Activated CD4-positive, alpha-beta memory T cell treated with anti-CD3 and anti-CD28 coated beads, Interleukin-2, amount 10 ng/mL, durations not matched to agents 7 days and 5 days (primary cell): ENCODE measurements at places on chromosomes 3 and 15. TPM values are rescaled to one million over a fixed set of nuclear protein-coding genes. Genes with fewer than 3 reads are reported as not detected.

Gene XCR1
- not detected for total RNA-seq

GRCh38 chr15:77476995-77477394 lies 56.3 kb downstream of the HMG20A start:
- no peaks in the 10 kb centered on the region for H3K27me3 ChIP-seq
- DNase-seq = no peak
- no peak overlapping the region for H3K4me3 ChIP-seq
- H3K36me3 ChIP-seq = peaks cover 37% of the 10 kb centered on the region

Gene ALDH1A3
- total RNA-seq = not detected

Gene RASGRP1
- 208 TPM for total RNA-seq

GRCh38 chr3:53571264-53571663 lies 76.9 kb downstream of the CACNA1D start:
- H3K27ac ChIP-seq = no peak overlapping the region
- no peak for DNase-seq
- H3K27me3 ChIP-seq = peaks cover 15% of the 10 kb centered on the region
- H3K4me3 ChIP-seq = no peak overlapping the region

Gene ARL14
- not detected for total RNA-seq

Gene KCNAB1
- total RNA-seq = not detected

GRCh38 chr3:12730506-12731242 lies 28.4 kb downstream of the TMEM40 start:
- peaks cover 2% of the 10 kb centered on the region for H3K27me3 ChIP-seq
- H3K4me1 ChIP-seq = no peaks in the 10 kb centered on the region
- H3K4me3 ChIP-seq = no peak overlapping the region
- no peak overlapping the region for H3K27ac ChIP-seq

- H3K27me3 ChIP-seq = no peaks in the 10 kb centered on the region
- no peak overlapping the region for H3K27ac ChIP-seq
- H3K4me3 ChIP-seq = no peak overlapping the region
- no peaks in the 10 kb centered on the region for H3K4me1 ChIP-seq
These were observed 405.1 kb upstream of the NECTIN3 start for GRCh38 chr3:110666495-110666894.

Gene LSAMP
- not detected for total RNA-seq

- no peaks in the 10 kb centered on the region for H3K36me3 ChIP-seq
- DNase-seq = no peak
- no peak overlapping the region for H3K27ac ChIP-seq
- no peaks in the 10 kb centered on the region for H3K4me1 ChIP-seq
- H3K4me3 ChIP-seq = no peak overlapping the region
- H3K27me3 ChIP-seq = no peaks in the 10 kb centered on the region
These were observed 406.6 kb upstream of the DPPA4 start for GRCh38 chr3:109743981-109744380.

DNA sequence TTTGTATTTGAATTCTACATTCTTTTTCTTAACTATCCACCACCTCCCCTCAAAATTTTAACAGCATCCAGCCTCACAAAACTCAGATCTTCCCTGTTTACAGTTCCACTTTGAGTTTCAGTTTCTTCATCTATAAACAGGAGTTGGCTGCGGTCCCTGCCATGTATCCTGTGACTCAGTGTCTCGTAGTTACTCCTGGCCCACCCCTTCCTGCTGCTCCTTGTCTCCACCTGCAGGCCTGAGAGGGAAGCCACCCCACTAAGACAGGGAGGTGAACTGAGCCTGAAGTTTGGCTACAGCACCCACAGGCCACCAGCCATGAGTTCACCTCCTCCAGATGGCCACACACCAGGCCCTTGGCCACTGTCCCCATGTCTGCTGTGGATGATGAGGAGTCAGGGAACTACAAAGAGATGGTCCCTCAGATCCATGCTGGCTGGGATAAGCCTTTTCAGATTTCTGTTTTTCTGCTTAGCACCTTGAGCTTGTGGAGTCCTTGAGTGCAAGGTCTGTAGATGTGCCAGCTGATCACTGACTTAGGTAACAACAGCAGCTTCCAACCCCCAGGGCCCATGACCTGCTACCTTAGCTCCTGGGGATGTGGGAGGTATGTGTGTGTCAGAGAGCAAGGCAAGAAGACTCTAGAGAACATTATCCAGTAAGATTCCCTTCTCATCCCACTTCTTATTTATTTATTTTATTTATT lies 37.5 kb downstream of the CD86 start:
- H3K36me3 ChIP-seq = peaks cover 39% of the 10 kb centered on the region
- peak overlapping the region; percentile 96 for H3K27ac ChIP-seq
- H3K27me3 ChIP-seq = no peaks in the 10 kb centered on the region

Gene SIDT1
- total RNA-seq = 25.5 TPM

- H3K27me3 ChIP-seq = no peaks in the 10 kb centered on the region
- H3K4me3 ChIP-seq = no peak overlapping the region
- H3K4me1 ChIP-seq = no peaks in the 10 kb centered on the region
- DNase-seq = no peak
These were observed 307.6 kb upstream of the SLITRK3 start for GRCh38 chr3:165503825-165504224.

GRCh38 chr3:74121761-74122160 lies 492.7 kb downstream of the CNTN3 start:
- H3K27me3 ChIP-seq = no peaks in the 10 kb centered on the region
- no peak overlapping the region for H3K27ac ChIP-seq
- H3K4me1 ChIP-seq = no peaks in the 10 kb centered on the region
- no peak overlapping the region for H3K4me3 ChIP-seq
- no peaks in the 10 kb centered on the region for H3K36me3 ChIP-seq

DNA sequence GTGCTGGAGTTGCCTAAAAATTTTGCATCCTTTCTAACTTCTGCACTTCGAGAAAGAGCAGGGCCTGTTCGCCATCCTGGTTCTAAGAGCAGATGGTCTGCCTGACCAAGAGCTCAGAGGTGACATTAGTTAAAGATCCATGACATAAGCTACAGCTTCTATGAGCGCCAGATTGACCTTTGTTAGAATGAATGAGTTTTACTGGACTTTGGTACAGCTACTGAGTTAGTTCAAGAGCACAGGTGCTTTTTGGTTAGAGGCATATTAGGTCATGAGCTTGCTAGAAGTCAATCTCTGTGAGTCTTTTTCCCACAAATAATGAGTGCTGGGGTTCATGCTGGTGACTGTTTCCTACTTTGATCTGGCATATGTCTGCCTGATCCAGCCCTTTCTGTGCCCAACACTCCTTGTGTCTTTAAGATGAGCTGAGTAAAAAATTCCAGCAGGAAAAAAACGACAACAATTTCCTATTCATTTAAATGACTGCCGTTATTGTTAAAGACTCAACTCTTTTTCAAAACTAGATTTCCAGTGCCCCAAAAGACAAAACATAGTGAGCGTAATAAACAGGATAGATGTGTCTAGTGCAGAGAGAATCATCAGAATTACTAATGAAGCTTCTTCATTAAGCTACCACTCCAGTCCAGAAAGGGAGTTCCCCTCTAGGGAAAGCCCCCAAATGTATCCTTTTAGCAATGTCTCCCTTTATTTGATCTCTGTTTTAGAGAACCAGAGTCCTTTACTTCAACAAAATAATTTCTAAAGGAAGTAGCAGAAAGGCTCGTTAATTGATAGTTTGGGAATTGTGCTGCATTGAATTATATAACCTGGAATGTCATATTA lies 152.9 kb downstream of the SLCO3A1 start:
- H3K27me3 ChIP-seq = no peaks in the 10 kb centered on the region
- peaks cover 33% of the 10 kb centered on the region for H3K4me1 ChIP-seq
- no peaks in the 10 kb centered on the region for H3K36me3 ChIP-seq
- DNase-seq = no peak
- no peak overlapping the region for H3K27ac ChIP-seq

Gene FYCO1
- 22.6 TPM for total RNA-seq

DNA sequence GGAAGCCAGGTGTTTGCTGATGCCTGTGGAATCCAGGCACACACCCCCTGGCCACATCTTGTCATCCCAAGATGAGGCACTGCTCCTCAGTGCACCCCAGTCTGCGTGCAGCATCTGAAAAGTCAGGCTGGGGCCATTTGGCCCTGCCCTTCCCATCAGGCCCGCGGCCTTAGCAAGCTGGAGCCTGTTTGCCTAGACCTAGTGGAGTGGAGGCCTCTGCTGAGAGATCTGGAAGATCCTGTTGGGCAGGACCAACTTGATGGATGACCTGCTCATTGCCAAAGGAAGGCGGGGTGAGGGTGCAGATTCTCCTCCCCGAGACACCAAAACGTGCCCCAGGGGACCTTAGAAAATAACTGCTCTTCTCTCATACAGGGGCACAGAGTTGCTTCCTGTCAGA lies 220.2 kb downstream of the SHQ1 start:
- no peak for DNase-seq
- peak overlapping the region; percentile 80 for H3K27ac ChIP-seq
- H3K4me1 ChIP-seq = peaks cover 36% of the 10 kb centered on the region
- H3K27me3 ChIP-seq = no peaks in the 10 kb centered on the region

Gene WDR93
- not detected for total RNA-seq

Gene LYZL4
- not detected for total RNA-seq

DNA sequence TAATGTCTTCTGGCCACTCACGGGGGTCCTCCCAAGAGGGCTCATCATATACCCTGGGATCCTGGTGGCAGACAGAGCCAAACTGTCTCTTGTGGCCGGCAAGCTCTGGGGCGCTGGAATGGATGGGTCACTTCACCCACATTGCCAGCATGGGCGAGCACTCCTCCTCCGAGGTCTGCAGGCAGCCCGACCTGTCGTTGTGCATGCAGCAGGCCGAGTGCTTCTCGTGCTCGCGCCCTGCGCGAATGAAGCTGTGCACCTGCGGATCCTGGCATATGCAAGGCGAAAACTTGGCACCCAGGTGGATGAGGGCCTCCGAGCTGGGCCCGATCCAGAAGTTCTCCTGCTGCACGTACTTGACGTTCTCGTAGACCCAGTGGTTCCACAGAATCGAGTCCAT lies 33.6 kb upstream of the GRIP2 start:
- H3K27ac ChIP-seq = no peak overlapping the region
- H3K36me3 ChIP-seq = no peaks in the 10 kb centered on the region
- no peak for DNase-seq
- peaks cover 10% of the 10 kb centered on the region for H3K27me3 ChIP-seq
- H3K4me1 ChIP-seq = peaks cover 5% of the 10 kb centered on the region

DNA sequence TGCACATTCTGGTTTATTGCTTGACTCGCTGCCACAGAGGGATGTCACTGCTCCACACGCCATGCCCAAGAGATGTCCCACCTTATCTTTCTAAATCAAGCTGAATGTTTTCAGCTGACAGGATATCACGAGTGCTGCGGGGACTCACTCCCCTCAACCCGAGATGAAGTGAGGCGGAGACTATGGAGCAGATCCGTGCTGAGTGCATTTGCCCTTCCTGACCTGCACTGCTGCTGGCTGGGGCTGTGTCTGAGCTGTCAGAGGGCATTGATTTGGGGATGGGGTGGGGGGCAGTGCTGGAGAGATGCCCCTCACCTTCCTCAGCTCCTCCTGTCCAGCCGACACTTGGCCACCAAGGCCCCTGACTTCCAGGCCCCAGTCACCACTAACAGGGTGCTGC lies 40.5 kb upstream of the CSPG4 start:
- H3K36me3 ChIP-seq = no peaks in the 10 kb centered on the region
- no peak overlapping the region for H3K27ac ChIP-seq
- DNase-seq = no peak
- no peak overlapping the region for H3K4me3 ChIP-seq
- peaks cover 6% of the 10 kb centered on the region for H3K27me3 ChIP-seq

Gene WDR82
- total RNA-seq = 131 TPM

GRCh38 chr15:36761132-36761847 lies 181.9 kb downstream of the CDIN1 start:
- peaks cover 2% of the 10 kb centered on the region for H3K4me1 ChIP-seq
- H3K4me3 ChIP-seq = no peak overlapping the region
- no peak for DNase-seq
- no peaks in the 10 kb centered on the region for H3K36me3 ChIP-seq
- no peak overlapping the region for H3K27ac ChIP-seq
- H3K27me3 ChIP-seq = no peaks in the 10 kb centered on the region

DNA sequence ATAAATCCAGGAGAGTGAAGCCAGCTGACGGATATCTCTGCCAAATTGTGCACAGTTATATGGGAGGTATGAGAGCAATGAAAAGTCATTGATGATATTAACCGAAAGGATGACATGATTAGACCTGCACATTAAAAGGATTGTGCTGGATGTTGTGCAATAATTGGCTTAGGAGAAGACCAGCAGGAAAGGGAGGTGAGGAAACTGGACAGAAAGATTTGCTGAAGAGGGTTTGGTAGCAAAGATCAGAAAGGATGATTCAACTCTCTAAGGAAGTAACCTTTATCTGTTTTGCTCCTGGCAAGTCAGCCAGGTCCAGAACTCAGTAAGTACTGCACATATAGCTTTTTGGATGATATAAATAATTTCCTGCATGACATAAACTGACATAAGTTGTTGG lies 704.7 kb downstream of the GRM7 start:
- H3K36me3 ChIP-seq = no peaks in the 10 kb centered on the region
- H3K27me3 ChIP-seq = no peaks in the 10 kb centered on the region
- H3K27ac ChIP-seq = no peak overlapping the region
- no peak for DNase-seq

- no peaks in the 10 kb centered on the region for H3K36me3 ChIP-seq
- H3K4me1 ChIP-seq = peaks cover 17% of the 10 kb centered on the region
These were observed 24.2 kb downstream of the LOXL1 start for GRCh38 chr15:73950479-73950830.

Gene STXBP5L
- not detected for total RNA-seq

- no peaks in the 10 kb centered on the region for H3K27me3 ChIP-seq
- H3K4me3 ChIP-seq = no peak overlapping the region
- peaks cover 14% of the 10 kb centered on the region for H3K4me1 ChIP-seq
- no peak for DNase-seq
- no peak overlapping the region for H3K27ac ChIP-seq
These were observed 267.3 kb downstream of the LPP start for GRCh38 chr3:188421151-188421821.

DNA sequence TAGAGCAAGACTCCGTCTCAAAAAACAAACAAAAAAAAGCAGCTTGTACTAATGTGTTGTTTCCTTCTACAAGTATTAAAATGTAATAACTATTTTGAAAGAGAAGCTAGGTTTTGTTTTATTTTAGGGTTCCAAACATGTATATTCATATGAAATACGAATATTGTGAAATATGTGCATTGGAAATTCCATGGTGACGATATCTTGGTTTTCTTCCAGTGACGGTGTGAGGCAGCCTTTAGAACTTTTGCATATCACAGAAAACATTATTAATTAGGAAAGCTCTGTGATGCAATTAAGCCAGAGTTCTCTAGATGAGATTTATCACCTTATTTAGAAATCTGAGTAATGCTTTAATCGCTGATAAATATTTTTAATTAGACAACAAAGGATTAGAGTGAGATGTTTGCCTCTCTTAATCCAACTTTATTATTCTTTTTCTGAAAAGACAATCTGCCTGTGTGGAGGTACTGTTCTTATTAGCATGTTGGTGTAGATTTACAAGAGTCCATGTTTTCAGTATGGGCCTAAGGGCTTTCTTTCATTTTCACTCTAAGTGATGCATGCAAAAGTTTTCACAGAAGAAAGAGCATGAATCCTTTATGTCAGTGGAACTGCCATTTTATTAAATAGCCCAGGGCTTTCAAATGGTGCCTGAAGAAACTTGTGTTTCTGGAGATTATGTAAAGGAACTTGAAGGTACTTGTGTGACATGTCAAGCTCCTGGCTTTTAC lies 37.7 kb upstream of the SAMMSON start:
- no peak overlapping the region for H3K4me3 ChIP-seq
- no peak overlapping the region for H3K27ac ChIP-seq
- H3K27me3 ChIP-seq = no peaks in the 10 kb centered on the region
- DNase-seq = no peak
- no peaks in the 10 kb centered on the region for H3K36me3 ChIP-seq

Gene SLC6A20
- total RNA-seq = not detected

GRCh38 chr3:117788061-117788460 lies 1078.5 kb downstream of the TUSC7 start:
- DNase-seq = no peak
- no peaks in the 10 kb centered on the region for H3K4me1 ChIP-seq
- H3K27me3 ChIP-seq = no peaks in the 10 kb centered on the region
- no peak overlapping the region for H3K27ac ChIP-seq
- no peaks in the 10 kb centered on the region for H3K36me3 ChIP-seq
- no peak overlapping the region for H3K4me3 ChIP-seq
